ENCODE measurements at places on chromosomes 1 and 21.

DNA sequence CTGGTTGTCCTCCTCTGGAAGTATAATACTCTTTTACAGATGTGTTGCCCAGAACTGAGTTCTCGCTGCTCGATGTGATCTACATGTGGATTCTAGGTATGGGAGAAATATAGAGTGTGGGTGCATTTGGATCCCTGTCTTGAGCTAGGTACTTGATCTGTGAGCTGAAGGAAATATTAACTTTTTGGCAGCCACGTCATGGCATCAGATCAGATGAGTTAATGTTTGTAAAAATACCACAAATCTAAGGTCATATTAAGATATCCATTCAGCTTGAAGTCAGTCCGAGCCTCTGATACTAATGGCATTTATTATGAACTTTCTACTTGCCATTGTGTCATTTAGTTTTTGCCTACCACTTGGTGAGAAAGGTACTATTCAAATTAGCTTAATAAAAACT, 24.6 kb downstream of the MAPKAPK2 start:
- DNase-seq = no peak

DNA sequence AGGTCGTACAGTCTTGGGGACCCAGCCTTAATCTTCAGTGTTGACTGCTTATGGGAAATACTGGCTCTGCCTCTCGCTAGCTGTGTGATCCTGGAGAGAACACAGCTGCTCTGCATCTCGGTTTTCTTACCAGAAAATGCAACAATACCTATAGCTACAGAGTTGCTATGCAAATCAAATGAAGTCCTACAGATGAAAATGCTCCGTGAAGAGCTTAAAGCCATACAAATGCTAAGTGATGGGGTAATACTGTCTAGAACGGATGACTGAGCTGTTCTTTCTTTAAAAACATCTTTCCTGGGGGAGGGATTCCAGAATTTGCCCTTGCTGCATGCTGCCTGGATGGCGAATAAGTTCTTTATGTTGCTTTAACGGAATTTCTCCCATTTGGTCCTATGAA, 132.0 kb downstream of the ZBTB18 start:
- no peak for DNase-seq

DNA sequence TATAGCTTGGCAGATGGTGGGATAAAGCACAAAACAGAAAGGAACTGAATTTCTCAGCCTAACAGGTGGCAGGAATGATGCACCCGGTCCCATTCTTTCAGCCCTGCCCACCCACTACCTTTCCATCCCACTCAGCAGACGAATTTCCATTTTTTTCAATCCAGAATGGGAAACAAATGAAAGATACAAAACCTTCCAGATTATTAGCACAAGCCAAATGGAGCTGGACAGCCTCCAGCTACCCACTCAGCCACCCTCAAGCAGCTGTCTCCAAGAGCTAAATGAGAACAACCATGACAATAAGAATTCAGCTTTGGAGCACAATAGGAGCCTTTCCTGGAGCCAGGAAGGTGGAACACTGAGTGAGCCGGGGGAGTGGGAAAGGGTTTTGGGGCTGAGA, 96.3 kb upstream of the ST6GALNAC5 start:
- no peak for DNase-seq

DNA sequence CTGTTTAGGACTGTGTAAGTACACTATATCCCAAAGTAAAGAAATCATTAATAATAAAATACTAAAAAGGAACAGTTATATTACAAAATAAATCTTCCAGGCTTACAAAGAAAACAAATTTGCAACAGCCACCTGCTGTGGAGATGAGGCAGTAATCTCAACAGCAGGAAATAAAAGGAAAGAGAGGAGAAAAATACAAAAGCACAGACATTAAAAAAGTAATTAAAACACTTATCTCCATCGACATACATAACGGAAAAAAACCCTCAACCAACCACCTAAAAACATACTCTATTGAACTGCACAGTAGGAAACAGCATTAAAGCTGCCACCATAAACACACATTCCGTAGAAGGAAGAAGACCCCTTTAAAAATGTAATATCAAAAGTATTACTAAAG, 317.6 kb downstream of the DPYD start:
- no peak for DNase-seq

GRCh38 chr1:25990702-25991395, 7.0 kb downstream of the PAFAH2 start:
- DNase-seq = no peak

DNA sequence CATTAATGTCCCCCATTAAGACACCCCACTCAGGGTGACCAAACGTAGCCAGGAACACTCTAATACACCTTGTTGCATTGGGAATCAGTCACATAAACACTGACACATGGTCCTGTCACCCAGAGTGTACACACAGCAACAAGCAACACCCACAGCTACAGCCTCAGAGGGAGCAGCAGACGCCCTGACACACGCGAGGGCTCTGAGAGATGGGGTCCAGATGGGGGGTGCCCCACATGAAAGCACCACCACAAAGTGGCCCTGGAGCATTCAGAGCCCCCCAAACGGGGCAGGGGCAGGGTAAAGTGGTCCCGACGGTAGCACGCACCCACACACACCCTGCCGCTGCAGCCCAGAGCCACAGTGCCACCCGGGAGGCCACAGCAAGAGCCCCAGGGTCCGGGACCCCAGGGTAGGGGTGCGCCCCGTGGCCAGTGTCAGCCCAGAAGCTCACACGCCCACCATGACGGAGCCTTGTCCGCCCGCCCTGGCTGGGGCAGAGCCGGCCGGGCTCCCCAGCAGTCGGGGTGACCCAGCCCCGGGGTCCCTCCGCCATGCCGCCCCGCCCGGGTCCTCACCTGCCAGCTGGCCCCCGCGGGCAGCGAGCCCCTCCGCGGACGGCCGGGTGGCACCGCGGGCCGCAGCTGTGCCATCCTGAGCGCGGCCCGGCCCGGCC, 47.3 kb downstream of the RAP1GAP start:
- DNase-seq = no peak

DNA sequence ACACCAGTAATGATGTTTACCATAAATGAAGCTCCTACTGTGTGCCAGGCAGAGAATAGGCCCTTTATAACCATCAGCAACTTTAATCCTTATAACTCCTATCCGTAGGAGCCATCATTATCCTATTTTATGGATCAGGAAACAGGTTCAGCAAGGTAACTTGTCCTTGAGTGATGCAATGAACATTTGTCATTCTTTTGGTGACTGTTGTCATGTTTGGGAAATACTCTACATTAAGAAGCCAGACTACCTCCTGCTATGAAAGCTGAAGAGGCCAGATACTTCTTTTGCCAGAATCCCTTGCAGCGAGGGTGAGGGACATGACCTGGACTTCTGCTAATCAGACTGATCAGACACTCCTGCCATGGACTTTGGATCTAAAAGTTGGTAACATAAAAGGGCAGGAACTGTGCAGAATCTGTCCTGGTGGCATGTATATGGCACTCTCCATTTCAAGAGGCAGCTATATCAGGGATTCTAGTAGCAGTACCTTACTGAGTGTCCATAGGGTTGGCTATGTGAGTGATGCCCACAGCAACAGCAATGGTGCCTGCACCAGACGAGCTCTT, 33.1 kb upstream of the SRRM1 start:
- DNase-seq = no peak
